ENCODE measurements at places on chromosomes 4 and X. TPM values are rescaled to one million over a fixed set of nuclear protein-coding genes. Genes with fewer than 3 reads are reported as not detected.

- DNase-seq: no peak
Observed at GRCh38 chr4:24956091-24956490, 43.2 kb upstream of the CCDC149 start.

EVC2 gene
- total RNA-seq: 5.6 TPM

HHIP gene
- total RNA-seq: 1.8 TPM

MORC4 gene
- 3.2 TPM for total RNA-seq

DNA sequence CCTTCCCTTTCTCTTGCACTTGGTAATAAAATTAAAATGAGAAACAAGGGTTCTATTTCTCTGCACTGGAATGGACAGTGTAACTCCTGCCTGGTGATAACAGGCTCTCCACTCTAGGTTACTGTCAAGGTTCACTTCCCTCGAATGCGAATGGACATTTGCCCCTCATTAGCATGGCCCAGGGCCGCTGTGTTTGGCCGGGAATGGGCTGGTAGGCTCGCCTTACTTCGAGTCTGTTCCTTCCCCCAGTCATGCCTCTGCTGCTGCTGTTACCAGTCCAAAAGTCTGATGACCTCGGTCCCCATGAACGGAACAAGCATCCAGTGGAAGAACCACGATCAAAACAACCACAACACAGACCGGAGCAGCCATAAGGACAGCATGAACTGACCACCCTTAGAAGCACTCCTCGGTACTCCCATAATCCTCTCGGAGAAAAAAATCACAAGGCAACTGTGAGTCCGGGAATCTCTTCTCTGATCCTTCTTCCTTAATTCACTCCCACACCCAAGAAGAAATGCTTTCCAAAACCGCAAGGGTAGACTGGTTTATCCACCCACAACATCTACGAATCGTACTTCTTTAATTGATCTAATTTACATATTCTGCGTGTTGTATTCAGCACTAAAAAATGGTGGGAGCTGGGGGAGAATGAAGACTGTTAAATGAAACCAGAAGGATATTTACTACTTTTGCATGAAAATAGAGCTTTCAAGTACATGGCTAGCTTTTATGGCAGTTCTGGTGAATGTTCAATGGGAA lies 61.5 kb downstream of the EDNRA start:
- DNase-seq: no peak

FRYL gene
- total RNA-seq: 62.6 TPM

DNA sequence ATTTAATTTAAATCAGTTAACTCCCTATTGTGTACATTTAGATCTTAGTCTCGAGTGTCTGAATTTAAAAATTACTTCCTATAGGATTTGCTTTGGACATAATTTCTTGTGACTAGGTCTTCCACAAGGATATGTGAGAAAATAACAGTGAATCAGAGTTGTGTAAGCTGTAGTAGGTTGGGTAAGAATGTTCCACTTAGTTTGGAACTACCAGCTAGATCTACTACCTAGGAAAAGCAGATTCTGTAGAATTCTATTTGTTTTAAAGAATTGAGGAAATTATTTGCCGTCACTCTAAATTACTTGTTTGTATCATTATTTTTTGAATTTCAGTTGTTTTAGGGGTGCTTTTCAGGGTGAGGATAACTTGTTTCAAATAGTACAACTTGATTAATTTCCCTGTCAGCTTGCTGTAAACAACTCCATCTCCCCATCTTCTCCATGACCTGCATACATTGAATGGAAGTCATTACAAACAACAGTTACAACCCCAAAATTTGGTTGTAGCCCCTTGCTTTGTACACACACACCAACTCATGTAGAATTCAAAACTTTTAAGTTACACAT lies 1.3 kb downstream of the MTHFD2L start:
- no peak for DNase-seq

GRCh38 chrX:133594156-133594555 lies 178.9 kb upstream of the GPC4 start:
- DNase-seq: no peak

GRCh38 chrX:34859191-34859590 lies 83.4 kb upstream of the FAM47B start:
- no peak for DNase-seq

MAGEB1 gene
- total RNA-seq: not detected

DNA sequence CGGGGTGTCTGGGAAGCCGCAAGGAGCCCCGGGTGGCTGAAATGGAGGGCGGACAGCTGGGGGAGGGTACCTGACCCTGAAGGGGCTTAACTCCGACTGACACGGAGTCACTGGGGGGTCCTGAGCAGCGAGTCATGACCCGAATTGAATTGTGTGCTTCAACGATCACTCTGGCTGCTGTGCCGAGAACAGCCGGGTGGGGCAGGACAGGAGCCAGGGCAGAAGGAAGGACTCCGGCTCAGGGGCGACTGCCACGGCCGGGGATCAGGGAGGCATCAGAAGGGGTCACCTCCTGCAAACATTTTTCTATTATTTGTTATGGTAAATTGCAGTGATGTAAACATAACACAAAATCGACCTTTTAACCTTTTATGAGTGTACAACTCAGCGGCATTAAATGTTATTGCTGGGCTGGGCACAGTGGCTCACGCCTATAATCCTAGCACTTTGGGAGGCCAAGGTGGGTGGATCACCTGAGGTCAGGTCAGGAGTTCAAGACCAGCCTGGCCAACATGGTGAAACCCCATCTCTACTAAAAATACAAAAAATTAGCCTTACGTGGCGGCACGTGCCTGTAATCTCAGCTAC lies 21.6 kb downstream of the ZFYVE28 start:
- no peak for DNase-seq
